ENCODE measurements at places on chromosomes 12 and 14.

DNA sequence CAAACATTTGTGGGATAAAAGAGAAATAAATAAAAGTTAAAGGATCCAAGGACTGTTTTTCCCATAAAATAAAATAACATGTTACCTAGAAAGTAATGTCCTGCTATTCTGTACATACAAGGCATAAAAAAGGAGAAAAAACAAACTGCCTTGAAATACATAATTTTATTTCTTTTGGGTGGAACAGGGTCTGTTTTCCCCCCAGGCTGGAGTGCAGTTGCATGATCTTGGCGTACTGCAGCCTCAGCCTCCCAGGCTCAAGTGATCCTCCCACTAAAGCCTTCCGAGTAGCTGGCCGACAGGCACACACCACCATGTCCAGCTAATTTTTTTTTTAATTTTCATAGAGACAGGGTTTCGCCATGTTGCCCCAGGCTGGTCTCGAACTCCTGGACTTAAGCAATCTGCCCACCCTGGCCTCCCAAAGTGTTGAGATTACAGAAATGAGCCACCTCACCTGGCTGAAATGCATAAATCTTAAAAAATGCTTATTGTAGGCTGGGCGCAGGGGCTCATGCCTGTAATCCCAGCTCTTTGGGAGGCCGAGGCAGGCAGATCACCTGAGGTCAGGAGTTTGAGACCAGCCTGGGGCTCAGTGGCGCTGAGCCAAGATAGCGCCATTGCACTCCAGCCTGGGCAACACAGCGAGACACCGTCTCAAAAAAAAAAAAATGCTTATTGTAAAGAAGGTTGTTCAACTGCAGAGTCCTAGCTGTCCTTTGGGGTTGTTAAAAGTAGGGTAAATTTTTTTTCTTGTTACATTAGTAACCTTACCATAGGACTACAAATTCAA, 4.1 kb upstream of the TUBA1C start:
- no peak for DNase-seq

- DNase-seq, result no peak
Measured at GRCh38 chr14:52355526-52355925, 41.4 kb downstream of the PTGER2 start.

DNA sequence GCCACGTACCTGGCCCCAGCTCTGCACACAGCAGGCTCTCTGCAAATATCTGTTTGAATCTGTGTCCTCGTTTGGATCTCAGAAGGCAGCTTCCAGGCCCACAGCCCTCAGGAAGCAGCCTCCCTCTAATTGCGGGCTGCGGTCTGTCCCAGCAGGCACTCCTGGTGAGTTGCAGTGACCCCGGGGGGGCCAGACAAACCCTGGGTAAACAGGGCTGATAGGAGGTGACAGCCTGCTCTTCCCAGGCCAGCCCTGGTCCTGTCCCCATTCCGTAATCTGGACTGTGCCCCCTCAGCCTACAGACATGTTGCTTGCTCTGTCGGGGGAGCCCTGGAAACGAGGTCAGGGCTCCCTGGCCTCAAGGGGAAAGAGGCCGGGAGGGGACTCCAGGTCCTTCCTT, 2.0 kb downstream of the FOXN4 start:
- no peak for DNase-seq

DNA sequence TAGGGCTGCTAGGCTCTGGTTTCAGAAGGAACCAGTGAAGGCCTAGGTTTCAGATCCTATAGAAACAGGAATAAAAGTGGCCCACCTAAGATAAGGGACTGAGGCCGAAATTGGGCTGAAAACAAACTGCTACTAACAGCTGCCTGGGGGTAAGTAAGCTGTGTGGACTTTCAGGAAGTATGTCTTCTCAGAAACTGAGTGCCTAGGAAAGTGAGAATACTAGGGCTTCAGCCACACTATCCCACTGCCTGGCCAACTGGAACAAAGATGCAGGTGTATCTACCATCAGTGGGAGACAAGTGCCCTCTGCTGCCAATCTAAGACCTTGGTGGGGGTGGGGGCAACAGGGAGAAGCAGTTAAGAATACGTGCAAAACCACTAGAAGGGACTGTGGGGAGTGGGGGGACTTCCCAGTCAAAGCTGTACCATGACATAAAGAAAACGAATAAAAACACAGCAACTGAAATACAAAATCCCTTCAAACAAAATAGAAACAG, 82.5 kb downstream of the MED13L start:
- no peak for DNase-seq

DNA sequence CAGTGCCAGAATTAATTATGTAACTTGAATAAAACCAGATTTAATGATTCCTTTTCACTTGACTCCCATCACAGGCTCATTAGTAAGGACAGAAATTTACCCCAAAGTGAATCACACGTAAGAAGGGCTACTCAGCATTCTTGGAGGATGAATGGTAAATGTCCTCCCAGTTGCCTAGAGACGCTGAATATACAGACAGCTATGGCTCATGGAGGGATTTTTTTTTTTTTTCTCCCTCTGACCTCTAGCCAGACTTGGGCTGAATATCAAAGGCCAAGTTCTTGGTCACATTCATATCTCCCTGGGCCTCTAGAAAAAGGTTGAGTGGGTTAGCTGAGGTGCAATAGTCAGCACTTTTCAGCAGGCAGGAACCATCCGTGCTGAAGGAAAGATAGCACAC, 77.5 kb downstream of the PHLDA1 start:
- no peak for DNase-seq

DNA sequence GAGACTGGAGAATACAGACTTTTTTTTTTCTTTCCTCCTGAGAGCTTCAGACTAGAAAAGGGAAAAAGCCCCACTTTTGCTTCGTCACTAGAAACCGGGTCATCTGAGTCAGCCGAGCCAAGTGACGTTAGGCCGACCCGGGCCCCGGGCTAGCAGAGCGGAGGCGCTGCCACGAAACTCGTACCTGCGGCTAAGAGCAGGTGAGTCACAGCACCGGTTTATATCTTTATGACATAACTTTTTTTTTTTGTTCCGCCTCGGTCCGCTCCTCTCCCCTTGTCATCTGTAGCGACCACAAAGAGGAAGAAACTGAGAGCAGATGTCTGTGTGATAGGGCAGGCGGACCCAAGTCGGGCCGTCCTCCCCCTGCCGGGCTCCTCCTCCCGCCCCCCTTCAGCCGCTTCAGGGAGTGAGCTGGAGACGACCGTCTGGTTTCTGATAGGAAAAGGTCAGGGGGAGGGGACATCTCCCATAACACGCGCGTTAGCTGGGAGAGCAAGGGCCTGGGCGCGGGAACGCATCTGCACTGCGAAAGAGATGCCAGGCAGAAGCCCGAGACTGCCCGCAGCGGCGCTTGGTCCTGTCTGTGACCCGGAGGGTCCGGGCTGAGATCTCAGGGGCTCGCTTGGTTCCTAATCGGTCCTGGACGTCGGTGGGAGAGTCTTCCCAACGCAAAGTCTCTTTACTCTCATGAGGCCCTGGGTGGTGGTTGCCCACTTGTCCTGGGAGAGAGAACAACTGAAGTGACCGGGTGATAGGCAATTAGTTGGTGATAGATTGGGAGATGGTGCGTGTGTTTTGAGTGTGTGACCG, 586 bp downstream of the TTC6 start:
- DNase-seq, result no peak

Data from C1 segment of cervical spinal cord (tissue), 14 donors.